ENCODE measurements at places on chromosomes 7 and 10.

DNA sequence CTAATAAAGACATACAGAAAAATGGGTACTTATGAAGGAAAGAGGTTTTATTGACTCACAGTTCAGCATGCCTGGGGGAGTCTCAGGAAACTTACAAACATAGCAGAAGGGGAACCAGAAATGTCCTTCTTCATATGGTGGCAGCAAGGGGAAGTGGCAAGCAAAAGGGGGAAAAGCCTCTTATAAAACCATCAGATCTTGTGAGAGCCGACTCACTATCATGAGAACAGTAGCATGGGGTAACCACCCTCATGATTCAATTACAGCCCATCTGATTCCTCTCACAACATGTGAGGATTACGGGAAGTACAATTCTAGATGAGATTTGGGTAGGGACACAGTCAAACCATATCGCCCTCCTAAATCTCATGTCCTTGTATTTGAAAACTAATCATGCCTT, 1305.4 kb upstream of the SORCS1 start:
- DNase-seq: no peak

- DNase-seq: no peak
These were observed 44.7 kb downstream of the KIFBP start for GRCh38 chr10:69033256-69033655.

- DNase-seq: no peak
These were observed 332.1 kb upstream of the CELF2 start for GRCh38 chr10:10685566-10685965.

DNA sequence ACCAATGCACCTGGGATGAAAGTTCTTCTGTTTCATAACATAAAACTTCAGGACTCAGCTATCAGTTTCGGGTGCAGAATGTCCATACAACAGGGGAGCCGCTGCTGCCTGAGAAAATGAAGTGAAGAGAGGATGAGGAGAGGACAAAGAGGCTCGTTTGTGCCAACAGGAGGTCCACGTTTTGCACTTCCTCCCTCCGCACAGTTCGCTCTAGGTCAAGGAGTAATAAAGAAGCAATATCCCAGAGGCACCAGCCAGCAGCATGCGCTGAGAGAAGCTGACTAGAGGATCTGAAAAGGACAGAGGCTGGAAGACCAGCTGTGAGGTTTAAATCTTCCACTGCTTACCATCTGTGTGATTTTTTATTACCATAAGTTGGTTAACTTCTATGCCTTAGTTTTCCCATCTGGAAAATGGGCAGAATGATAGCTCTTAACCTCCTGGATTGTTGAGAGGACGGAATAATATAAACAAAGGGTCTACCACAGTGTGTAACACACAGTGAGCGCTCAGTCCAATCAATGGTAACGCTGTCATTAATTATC, 709 bp downstream of the GPAM start:
- DNase-seq: no peak

DNA sequence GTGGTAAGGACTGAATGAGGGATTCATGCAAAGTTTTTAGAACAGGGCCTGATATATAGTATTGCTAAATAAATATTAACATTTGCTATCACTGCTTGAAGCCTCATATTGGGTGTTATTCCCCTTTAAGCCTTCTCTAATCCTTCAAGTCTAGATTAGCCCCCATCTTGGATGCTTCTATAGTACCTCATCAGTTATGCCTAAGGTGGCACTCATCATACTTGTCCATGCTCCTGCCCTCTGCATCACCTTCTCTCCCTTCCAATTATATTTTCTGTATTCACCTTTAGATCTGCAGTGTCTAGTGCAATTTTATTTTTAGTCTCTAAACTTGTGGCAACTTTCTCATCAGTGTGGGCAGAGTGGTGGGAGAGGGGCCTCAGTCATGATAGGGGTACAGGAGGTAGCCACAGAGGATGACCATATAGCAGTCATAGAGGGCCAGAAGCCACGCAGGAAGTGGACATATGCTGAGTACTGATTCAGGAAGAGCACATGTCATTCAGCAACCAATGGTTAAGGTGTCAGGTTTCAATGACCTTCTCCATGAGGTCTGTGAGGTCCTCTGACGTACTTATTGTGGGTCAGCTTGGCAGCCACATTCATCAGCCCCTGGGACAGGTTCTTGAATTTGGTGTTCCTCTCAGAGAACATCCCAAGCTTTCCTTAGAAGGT, 2.5 kb downstream of the ENTPD1 start:
- DNase-seq: no peak

GRCh38 chr10:32376771-32377170, 29.8 kb upstream of the EPC1 start:
- no peak for DNase-seq

GRCh38 chr10:48195803-48196202, 78.7 kb downstream of the FRMPD2 start:
- no peak for DNase-seq

- DNase-seq: no peak
These were observed 18.1 kb upstream of the AKR1E2 start for GRCh38 chr10:4807761-4808507.

DNA sequence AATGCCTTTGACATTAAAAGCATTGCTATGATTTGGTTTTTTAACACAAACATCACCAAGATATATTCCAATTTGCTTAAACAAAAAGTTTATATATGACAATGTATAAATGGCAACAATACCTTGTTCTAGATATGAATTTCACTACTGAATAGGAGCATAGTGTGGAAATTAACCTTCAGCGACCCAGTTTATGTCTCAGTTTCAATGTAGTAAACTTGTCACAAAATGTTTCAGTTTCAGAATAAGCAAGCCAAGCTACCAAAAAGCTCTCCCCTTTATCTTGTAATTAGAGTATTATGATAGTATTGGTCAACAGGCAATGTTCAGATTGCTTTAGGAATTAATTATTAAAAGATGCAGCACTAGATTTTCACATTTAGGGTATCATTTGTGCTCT, 99.6 kb upstream of the PCDH15 start:
- no peak for DNase-seq

DNA sequence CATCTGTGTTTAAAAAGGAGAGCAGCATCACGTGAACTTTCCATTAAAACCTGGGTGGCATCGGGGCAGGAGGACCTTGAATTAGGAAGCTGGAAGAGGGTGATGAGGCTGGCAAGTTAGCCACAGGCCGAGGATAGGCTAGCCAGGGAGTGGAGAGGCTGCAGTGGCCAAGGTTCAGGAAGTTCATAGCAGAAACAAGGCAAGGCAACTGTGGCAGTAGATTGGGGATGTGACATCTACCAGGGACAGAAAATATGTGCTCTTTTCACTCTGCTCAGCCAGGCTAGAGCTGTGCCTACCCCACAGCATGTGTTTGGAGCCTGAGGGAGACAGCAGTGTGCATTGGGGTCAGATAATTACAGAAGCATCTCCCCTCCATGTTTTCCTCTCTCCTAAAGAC, 2.2 kb upstream of the INPP5F start:
- DNase-seq: no peak

GRCh38 chr10:130547368-130547767, 411.2 kb downstream of the GLRX3 start:
- no peak for DNase-seq

DNA sequence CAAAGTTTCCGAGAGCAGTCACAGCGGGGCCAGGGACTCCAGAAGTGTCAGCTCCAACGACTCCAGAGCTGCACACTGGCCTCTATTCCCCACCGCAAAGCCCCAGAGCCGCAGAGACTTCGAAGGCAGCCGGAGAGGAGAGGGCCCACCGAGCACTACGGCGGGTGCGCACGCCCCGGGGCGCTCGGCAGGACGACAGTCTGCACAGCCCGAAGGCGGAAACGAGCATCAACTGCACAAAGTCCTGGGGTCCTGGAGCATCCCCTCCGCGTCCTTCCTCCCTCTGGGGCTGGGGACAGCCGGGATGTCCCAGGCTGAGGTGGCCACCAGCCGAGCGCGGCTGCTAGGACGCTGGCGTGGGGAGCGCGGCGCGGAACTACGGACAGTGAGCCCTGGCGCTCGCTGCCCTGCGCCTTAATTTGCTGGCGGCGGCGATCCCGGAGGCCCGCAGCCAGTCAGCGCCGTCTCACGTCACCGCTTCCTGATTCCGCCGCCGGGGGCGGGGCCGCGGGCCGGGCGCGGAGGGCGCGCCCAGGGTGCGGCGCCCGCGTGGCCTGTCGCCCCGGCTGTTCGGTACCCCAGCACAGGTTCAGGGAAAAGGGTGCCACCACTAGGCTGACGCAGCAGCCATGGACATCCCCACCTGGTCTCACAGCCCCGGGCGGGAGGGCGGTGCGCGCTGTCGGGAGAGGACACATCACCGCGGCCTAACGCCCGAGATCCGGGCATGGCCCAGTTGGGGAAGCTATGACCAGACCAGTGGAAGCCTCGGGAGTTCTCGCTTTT, at the start of gene TBX20:
Gene TBX20, minus strand, starts transcription at position 391 of the 786 bp plus-strand sequence. CDS start 480 bp downstream, outside the sequence.
- DNase-seq: no peak

DNA sequence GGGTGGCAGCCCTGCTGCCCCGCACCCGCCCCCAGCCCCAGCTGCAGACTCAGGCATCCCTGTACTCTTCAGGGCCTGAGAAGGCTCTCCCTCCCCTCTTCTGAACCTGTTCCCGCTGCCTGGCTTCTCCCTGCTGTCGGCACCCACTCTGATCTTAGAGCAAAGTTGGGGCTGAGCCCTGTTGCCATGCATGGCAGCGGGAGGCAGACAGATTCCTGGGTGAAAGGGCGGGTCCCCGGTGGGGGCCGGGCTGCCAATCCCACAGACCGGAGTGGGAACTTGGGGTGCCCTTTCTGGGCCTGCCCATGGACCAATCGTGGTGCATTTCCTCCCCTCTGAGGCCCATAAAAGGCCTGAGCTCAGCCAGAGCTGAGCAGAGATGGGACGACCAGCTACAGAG, 80.7 kb downstream of the SPDYE5 start:
- no peak for DNase-seq

- no peak for DNase-seq
These were observed 282.7 kb downstream of the HTR7 start for GRCh38 chr10:90575125-90575524.

DNA sequence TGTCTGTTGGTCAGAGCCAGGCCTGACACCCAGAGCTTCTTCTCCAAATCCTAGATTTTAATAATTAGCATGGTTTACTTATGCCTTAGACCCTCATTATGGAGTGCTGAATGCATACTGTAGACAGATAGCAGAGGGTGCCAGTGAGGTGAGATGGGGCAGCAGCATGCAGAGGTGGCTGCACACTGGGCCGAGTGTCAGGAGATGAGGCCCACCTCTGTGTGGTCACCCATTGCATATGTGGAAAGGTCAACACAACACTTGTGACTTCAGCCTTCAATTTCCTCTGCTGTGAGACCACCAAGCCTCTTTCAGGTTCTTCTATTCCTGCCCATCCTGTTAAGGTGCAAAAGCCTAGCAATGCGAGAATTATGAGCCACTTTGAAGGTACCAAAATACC, 39.7 kb upstream of the NMT2 start:
- no peak for DNase-seq

DNA sequence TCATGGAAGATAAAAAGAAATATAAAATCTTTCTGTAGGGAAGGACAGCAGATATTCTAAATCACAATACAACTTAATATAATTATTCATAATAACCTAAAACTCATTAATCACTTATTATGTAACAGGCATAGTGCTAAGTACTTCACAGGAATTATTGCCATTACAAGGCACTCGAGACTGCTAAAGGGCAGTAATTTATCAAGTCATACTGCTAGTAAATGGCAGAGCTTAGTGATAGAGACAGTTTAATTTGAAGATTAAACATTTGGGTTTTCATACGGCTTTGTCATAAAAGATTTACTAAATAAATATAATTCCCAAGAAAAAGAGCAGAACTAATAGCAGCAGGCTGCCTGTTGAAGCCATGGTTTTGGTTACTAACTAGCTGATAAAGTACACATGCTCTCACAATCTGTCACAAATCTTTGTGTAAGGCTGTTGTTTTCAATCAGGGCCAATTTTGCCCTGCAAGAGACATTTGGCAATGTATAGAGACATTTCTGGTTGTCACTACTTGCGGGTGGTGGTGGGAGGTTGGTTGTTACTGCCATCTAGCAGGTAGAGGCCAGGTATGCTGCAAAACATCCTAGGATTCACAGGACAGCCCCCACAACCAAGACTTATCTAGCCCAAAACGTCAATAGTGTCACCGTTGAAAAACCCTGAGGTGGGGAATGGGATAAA, 233.3 kb upstream of the CACNA2D1 start:
- no peak for DNase-seq

DNA sequence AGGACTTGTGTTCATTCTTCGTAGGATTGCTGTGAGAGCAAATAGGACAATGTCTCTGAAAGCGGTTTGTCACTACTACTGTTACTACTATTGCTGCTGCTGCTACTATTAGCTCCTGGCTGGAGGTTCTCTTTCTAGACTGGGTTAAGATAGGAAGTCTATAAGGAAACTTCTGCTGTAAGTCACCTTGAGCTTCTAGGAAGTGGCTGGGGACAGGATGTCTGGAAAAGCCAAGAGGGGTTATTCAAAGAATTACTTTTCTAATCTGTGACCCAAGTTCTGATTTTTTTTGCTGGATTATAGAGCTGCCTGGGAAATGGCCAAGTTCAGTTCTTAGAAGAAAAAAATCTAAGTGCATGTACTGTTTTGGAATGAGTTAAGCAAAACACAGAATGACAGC, 62.2 kb downstream of the NAMPT start:
- DNase-seq: no peak

- DNase-seq: no peak
These were observed 44.8 kb downstream of the GNAT3 start for GRCh38 chr7:80467069-80467468.

GRCh38 chr7:2309889-2310331, 4.3 kb downstream of the SNX8 start:
- no peak for DNase-seq

DNA sequence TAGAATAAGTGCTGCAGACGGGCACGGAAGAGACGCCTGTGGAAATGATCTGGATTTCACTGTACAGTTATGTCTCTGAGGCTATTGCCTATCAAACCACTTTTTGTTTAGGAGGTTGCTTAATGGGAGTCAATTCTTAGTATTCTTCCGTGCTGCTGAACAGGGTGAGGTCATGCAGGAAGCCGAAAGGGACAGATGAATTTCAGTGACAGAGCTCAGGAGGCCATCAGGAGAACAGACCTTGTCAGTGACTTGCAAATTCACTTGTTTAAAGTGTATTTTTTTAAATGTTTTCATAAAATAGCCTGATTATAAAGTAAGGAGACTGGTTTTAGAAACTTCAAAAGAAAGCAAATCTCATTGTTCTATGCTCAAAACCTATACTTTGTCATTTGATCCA, 58.9 kb downstream of the XRCC2 start:
- DNase-seq: no peak

- no peak for DNase-seq
These were observed 20.8 kb downstream of the HYCC1 start for GRCh38 chr7:22992874-22993840.

- no peak for DNase-seq
These were observed 12.9 kb downstream of the CALML3 start for GRCh38 chr10:5537684-5538083.

GRCh38 chr7:107953265-107953923, 49.6 kb downstream of the LAMB1 start:
- DNase-seq: no peak

- no peak for DNase-seq
These were observed 13.2 kb downstream of the YKT6 start for GRCh38 chr7:44213877-44214388.

DNA sequence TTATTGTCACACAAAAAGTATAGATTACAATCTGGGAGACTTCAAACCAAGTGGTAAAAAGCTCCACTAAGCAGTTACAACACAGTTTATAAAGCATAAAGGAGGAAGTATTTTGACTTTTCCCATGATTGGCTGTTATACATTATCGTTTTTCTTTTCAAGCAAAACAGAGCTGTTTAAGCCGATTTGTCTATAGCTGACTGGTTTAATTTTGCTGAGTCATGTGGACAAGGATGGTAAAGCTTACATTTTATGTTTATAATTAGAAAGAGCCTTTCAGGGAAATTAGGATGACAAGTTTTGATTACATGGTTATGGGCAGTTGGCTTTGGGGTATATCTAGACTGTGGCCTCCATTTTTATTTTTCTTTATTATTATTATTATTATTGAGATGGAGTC, 152.5 kb upstream of the STK17A start:
- no peak for DNase-seq

Data from stimulated activated CD4-positive, alpha-beta T cell treated with anti-CD3 and anti-CD28 coated beads, Interleukin-12 subunit alpha, Interleukin-12 subunit beta, amount 100 ng/mL, for 24 hours (primary cell).